ENCODE measurements at places on chromosomes 16 and 17.
A peak's percentile ranks its signal among the peaks of the same experiment; 100 is the strongest.

DNA sequence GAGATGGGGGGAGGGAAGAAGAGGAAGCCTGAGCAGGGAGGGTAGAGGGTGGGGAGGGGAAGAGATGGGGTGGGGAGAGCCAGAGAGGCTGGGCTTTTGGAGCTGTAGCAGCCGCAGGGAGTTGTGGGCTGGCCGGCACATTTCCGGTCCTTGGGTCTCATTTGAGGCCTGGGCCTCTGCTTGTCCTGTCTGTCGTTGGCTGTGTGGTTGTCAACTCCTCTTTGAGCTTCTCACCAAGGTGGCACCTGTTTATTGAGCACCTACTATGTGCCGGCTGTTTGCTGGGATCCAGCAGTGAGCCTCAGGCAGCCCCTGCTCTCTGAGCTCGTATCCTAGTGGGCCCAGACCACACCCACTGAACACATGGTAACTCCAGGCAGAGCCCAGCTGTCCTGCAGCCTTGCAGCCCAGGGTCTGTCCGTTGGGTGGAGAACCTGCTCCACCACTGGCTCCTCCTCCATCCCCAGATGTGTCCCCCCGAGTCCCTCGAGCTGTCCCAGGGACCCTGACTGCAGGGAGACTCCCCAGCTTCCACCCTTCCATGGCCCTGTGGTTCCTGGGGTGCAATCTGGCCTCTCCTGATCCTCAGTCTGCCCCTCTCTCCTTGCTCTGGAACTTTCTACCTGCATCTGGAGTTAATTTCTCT lies 164.9 kb downstream of the IRF8 start:
- no peak overlapping the region for H3K4me3 ChIP-seq
- no peak for DNase-seq
- no peaks in the 10 kb centered on the region for H3K36me3 ChIP-seq

DNA sequence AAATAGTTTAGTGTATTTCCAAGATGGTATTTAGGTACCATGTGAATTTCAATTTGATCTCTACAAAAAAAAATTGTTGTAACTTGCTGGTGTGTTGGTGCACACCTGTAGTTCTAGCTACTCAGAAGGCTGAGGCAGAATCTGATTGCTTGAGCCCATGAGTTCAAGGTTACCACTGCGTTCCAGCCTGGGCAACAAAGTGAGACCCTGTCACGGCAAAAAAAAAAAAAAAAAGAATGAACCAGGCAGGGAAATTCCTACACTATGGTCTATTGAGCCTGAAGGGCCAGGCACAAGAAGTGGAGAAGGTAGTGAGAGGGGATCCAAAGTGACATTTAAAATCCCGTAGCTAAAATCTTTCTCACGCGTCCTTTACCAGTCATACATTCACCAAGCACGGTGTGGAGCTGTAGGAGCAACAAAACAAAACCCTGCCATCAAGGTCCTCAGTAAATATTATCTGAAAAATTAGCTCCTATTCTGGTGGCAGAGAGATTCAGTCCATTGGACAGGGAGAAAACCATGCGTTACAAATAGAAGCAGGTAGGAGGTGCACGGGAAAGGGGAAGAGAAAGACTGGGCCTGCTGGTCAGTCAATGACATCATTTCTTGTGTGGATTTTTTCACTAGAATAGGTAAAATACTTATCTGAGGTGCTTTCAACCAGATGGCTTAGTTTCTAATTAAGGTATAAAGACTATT lies 27.3 kb downstream of the TXNDC11 start:
- H3K27ac ChIP-seq: no peak overlapping the region
- no peaks in the 10 kb centered on the region for H3K27me3 ChIP-seq
- peaks cover 16% of the 10 kb centered on the region for H3K4me1 ChIP-seq
- DNase-seq: no peak

- peaks cover 13% of the 10 kb centered on the region for H3K27me3 ChIP-seq
- H3K4me1 ChIP-seq: peaks cover 19% of the 10 kb centered on the region
- DNase-seq: peak; percentile 77
- H3K36me3 ChIP-seq: no peaks in the 10 kb centered on the region
Measured at GRCh38 chr17:7988750-7989178, 13.7 kb upstream of the GUCY2D start.

DNA sequence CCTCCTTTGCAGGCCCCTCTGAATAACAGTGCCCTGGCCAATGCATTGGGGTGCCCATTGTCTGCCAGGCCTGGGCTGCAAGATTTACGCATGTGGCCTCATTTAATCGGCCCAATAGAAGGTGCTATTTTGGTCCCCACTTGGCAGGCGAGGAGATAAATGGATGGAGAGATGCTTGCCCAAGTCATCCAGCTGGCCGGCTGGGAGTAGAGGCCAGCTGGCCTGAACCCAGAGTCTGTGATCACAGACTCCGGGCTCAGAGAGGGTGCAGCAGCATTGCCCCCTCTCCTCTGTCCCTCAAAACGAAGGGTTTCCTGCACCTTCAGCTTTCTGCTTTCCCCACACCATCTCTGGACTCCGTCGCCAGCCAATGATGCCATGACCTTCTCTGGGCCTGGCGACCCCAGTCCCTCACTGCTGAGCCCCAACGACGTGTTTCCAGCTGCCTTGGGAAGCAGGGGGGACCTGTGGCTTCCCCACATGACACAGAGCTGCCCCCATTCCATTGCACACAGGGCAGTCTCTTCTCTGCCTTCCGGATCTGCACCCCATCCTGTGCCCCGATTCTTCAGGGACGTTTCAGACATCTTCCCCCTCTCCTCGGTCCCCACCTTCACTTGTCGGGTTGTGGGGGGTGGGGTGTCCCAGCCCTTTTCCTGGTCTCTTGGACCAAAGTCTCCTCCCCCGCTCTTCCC lies 3.5 kb upstream of the ADGRG1 start:
- H3K4me3 ChIP-seq: no peak overlapping the region
- no peak for DNase-seq
- H3K4me1 ChIP-seq: peaks cover 16% of the 10 kb centered on the region

- H3K4me1 ChIP-seq: no peaks in the 10 kb centered on the region
- peaks cover 15% of the 10 kb centered on the region for H3K36me3 ChIP-seq
- no peak overlapping the region for H3K4me3 ChIP-seq
- DNase-seq: no peak
- peaks cover 13% of the 10 kb centered on the region for H3K27me3 ChIP-seq
Measured at GRCh38 chr17:27818401-27819105, 18.2 kb upstream of the NOS2 start.

- H3K27me3 ChIP-seq: no peaks in the 10 kb centered on the region
- H3K4me1 ChIP-seq: peaks cover 26% of the 10 kb centered on the region
- peak; percentile 52 for DNase-seq
- peak overlapping the region; percentile 94 for H3K4me3 ChIP-seq
- H3K27ac ChIP-seq: peak overlapping the region; percentile 81
Measured at GRCh38 chr17:77666881-77667395, 291.6 kb upstream of the TNRC6C start.

DNA sequence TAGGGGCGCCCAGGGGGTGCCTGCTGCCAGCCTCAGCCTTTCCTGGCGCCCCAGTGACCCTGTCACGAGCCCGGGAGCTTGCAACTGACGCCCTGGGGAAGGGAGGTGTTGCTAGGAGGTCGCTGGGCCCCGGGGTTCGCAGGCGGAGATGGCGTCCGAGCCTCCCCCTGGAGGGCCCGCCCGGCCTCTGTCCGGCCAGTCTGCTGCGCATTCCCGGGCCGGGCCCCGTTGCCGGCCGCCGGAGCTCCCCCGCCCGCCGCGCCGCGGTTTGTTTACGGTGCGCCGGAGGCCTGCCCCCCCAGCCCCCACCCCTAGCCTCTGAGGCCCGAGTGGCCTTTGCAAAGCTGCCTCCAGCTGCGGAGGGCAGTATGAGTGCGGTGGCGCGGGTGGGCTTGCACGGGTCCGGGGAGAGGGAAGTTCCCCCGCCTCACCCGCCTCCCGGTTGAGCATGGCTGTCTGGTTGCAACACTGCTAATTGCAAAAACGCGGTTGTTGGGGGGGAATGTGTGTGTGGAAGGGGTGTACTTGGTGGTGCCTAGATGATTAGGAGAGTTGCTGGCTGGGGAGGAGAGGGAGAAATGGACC lies 514 bp downstream of the THRA start:
- peak; percentile 27 for DNase-seq
- peaks cover 47% of the 10 kb centered on the region for H3K4me1 ChIP-seq
- H3K27me3 ChIP-seq: no peaks in the 10 kb centered on the region
- peak overlapping the region; percentile 76 for H3K4me3 ChIP-seq
- no peaks in the 10 kb centered on the region for H3K36me3 ChIP-seq

- H3K27me3 ChIP-seq: no peaks in the 10 kb centered on the region
- H3K4me1 ChIP-seq: no peaks in the 10 kb centered on the region
- no peak overlapping the region for H3K4me3 ChIP-seq
- DNase-seq: no peak
- H3K36me3 ChIP-seq: peaks cover 4% of the 10 kb centered on the region
Measured at GRCh38 chr17:48067245-48067644, 19.1 kb downstream of the NFE2L1 start.

DNA sequence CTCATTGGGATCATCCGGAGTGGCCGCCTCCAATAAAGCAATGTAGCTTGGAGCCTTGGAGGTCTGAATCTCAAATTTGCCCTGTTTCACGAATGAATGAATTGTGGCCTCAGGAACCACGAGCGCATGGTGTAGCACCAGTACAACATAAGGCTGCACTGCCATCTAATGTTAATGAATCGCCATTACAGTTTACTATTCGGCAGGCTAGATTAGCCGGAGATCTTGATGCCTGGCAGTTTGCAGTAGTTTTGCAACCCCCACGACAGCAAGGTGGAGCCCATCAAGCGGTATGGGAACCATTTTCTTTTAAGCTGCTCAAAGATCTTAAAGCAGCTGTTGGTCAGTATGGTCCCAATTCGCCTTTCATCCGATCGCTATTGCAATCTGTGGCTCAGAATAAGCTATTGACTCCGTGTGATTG lies 18.8 kb downstream of the ALOX15B start:
- H3K27ac ChIP-seq: no peak overlapping the region
- no peak overlapping the region for H3K4me3 ChIP-seq

DNA sequence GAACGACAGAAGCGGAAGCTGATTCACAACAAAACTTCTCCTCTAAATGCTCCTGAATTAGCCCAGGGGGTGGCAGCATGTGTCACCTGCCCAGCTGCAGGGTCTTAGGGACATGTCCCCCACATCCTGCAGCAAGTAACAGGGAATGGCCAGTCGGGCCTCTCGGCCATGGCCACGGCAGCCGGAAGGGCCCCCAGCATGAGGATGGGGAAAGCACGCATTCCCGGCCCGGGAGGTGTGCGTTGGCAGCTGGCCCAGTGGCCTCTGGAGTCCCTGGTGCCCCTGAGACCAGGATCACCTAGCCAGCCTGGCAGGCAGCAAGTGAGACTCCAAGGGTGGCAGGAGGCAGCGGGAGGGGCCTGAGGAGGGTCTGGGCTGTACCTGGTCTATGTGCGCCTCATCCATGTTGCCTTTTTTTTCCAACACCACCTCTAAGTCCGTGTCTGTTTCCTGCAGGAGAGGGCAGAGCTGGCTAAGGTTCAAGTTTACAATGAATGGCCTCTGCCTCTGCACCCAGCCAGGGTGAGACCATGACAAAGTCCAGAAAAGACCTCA lies 7.0 kb downstream of the KNOP1 start:
- H3K4me3 ChIP-seq: no peak overlapping the region
- H3K36me3 ChIP-seq: peaks cover 28% of the 10 kb centered on the region
- peaks cover 23% of the 10 kb centered on the region for H3K4me1 ChIP-seq
- no peaks in the 10 kb centered on the region for H3K27me3 ChIP-seq
- no peak overlapping the region for H3K27ac ChIP-seq
- no peak for DNase-seq

GRCh38 chr17:16599537-16599936 lies 30.5 kb upstream of the ZNF287 start:
- H3K27ac ChIP-seq: no peak overlapping the region
- H3K4me1 ChIP-seq: no peaks in the 10 kb centered on the region
- no peak for DNase-seq
- H3K4me3 ChIP-seq: no peak overlapping the region
- H3K27me3 ChIP-seq: peaks cover 26% of the 10 kb centered on the region

DNA sequence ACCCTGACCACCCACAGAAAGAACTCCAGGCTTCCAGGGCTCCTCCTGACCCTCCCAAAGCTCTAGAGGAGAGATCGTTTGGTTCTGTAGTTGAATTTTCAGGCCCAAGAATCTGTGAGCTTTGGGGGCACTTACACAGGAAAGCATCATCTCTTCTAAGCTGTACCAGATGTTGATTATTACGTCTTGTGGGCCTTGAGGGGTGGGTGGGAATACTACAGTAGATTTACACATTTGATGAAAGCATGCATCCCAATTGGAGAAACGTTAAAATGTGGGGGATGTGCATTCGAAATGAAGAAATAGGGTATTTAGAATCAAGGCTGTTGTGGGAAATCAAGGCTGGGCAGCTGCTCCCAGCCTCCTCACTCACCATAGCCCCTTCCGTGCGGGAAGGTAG lies 61.9 kb downstream of the MGAT5B start:
- no peaks in the 10 kb centered on the region for H3K4me1 ChIP-seq
- H3K36me3 ChIP-seq: no peaks in the 10 kb centered on the region
- no peak overlapping the region for H3K27ac ChIP-seq
- no peak overlapping the region for H3K4me3 ChIP-seq
- no peaks in the 10 kb centered on the region for H3K27me3 ChIP-seq
- DNase-seq: no peak

DNA sequence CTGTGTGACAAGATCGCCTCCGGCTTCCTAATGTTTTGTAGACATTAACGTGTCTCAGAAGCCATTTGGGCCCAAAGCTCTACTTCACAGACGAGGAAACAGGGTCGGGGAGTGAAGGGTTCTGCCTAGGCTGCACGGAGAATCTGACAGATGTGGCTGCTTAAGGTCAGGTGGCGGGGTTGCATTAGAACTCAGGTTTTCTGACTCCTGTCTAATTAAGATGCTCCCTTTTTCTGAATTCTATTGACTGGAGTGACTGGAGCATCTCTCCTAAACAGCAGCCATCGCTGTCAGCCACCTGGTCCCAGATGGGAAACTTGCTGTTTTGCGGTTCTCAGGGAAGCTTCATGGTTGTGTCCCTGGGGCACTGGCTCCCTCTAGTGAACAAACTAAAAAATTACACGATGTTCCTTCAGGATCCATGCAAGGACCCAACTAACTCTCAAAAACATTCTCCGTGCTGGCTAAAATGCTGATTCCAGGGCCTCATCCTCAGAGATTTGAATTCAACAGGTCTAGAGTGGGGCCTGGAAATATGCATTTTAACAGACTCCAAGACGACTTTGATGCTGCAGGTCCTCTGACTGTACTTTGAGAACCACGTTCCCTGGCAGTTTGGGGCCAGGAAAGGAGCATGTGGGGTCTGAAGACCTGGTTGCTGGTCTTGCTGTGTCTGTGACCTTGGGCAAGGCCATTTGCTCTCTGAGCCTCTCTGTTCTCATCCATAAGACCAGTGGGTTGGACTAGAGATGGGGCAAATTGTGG lies 117.4 kb downstream of the IRF8 start:
- peaks cover 36% of the 10 kb centered on the region for H3K27me3 ChIP-seq
- H3K4me1 ChIP-seq: peaks cover 27% of the 10 kb centered on the region
- peak; percentile 64 for DNase-seq
- H3K27ac ChIP-seq: peak overlapping the region; percentile 21
- H3K36me3 ChIP-seq: no peaks in the 10 kb centered on the region

- H3K4me3 ChIP-seq: no peak overlapping the region
- H3K27ac ChIP-seq: no peak overlapping the region
- H3K36me3 ChIP-seq: no peaks in the 10 kb centered on the region
Measured at GRCh38 chr17:80168371-80168770, 1.5 kb upstream of the CARD14 start.

- no peak overlapping the region for H3K27ac ChIP-seq
- no peaks in the 10 kb centered on the region for H3K36me3 ChIP-seq
Measured at GRCh38 chr17:42429726-42430447, 6.8 kb upstream of the CAVIN1 start.

All from naive B cell (primary cell).